T-helper 17 cell (primary cell): ENCODE measurements at places on chromosomes 2 and 18.

DNA sequence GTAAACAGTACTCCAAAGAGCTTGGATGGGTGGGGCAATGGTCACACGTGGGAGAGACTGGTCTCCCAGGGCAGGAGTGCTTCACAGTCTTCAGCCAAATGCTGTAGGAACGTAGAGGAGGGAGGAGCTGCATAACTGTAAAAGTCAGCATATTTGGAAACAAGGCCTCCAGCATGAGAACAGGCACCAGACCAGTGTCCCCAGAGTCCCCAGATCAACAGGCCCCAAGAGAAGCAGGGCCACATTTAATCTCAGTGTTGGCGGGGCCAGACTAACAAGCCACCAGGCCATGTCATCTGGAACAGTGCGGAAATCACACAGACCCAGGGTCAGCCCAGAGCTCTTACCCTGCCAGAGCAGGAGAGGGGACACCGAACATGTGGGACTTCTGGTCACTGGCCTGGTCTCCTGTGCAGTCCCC, 63.2 kb downstream of the ADCY3 start:
- DNase-seq, result no peak

DNA sequence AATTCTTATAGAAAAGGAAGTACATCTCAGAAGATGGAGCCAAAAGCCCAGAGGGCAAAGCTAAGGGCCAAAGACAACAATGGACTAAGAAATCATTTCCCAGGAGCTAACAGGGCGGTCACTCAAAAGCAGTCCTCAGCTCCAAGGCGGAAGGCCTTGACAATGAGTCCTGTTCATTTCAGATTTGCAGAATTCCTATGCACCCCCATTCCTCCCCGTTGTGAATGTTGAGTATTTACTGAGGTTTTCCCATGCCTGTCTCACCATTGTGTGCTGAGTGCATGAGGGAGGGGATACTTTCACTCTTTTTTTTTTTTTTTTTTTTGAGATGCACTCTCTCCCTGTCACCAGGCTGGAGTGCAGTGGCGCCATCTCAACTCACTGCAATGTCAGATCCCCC, 18.8 kb upstream of the DTNB start:
- DNase-seq, result no peak

GRCh38 chr2:165953306-165953654, 296 bp downstream of the TTC21B start:
- DNase-seq, result no peak

GRCh38 chr2:43609290-43609918, 13.6 kb upstream of the THADA start:
- DNase-seq, result peak; percentile 7

DNA sequence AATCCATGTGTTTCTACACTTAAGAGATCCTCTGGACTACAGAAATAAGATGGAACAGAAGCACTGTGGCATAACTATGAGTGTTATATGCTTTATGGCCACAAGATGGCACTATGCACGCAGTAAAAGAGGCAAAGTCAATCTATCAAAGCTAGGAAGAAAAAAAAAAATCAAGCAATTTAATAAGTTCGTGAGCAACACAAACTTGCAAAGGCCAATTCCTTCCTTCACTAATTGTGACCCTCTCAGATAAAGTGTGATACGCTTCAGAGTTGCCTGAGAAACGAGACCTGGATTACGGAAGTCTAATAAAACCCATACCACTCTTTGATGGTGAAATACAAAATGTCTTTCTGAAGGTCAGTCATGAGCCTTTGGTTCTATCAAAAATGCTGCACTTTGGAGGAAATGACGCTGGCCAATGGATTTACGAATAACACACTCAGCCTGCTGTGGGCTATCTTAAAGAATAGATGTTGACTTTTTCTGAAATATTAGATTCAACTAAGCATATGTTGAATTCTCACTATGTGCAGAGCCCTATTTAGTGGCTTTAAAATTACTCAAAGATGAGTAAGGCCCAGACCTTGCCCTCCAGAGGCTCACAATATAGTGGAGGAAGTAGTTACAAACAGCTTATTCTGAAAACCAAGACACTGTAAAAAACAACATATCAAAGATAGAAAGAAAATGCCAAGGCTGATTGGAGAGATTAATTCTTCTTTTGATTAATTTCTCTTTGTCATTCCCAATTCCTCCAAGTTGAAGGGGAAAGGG, 35.5 kb upstream of the TTR start:
- no peak for DNase-seq

DNA sequence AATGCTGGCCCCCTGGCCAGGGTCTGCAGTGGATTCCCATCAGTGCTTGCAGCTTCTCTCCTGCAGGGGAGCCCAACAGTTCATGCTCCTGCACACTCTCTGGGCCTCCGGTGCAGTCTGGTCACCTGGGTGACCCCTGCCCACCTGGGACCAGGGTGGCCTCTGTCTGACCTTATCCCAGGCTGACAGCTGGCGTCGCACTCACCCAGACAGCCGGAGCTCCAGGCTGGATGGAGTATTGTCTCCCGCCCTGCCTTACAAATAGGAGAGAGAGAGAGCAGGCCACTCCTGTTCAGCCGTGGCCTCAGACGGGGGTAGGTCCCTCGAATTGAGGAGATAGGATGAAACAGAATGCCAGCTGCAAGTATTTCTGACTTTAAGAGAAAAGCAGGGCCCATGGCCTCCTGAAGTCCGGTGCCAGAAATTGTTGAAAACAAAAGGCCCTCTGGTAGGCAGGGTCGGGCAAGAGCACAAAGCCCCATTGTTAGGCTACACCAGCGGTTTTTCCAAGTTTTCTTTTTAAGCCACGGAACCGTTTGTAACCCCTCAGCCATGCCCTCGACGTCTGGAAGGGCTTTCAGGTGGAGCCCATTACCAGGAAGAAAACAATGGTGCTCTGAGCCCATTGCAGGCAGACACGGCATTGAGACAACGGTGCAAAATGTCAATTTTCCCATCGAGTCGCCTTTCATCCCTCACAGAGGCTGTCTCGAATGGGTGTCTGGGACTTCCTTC, 258.4 kb downstream of the BCL11A start:
- no peak for DNase-seq

DNA sequence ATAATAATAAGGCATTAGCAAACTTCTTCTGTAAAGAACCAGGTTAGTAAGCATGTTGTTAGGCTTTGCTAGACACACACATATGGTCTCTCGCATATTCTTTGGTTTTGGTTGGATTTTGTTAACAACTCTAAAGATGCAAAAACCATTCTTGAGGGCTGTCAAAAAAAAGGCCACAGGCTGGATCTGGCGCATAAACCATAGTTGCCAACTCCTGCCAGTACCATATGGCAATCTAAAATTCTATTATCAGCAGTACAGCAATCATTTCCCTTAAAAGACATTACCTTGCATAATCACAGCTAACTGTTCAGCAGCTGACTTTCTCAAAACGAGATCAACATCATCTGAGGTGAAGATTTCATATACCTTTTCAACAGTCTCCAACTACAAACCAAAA, 63.5 kb downstream of the RTTN start:
- no peak for DNase-seq

GRCh38 chr2:43605851-43606250, 10.0 kb upstream of the THADA start:
- DNase-seq, result no peak

DNA sequence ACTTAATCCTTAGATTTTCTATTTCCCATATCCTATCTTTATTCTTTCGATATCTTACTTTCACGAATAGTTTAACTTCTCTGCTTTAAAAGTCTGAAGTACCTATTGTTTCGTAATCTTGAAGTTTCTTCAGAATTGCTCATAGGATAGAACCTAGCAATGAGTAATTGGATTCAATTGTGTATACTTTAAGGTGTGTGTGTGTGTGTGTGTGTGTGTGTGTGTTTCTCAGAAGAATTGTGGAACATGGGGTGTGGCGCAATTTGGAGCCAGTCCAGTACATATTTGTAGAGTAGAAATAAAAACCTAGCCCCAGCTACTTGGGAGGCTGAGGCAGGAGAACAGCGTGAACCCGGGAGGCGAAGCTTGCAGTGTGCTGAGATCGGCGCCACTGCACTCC, 897.6 kb downstream of the BCL11A start:
- no peak for DNase-seq

- no peak for DNase-seq
Observed at GRCh38 chr2:236715491-236715961, 145.9 kb downstream of the ACKR3 start.

DNA sequence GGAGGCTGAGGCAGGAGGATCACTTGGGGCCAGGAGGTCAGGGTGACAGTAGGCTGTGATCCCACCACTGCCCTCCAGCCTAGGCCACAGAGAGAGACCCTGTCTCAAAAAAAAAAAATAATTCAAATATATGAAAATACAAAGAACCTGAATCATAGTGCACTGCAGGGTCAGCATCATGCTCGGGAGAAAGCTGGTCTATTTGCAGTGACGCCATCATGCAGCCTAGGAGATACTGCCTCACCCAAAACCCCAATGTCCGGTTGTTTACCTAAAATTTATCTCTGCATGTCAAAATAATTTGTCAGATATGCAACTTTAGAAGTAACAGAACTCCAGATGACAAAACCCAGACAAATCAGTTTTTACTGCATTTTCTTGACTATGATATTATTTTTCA, 61.5 kb upstream of the ALKAL2 start:
- no peak for DNase-seq
